ENCODE measurements at places on chromosomes 7 and 10. TPM values are rescaled to one million over a fixed set of nuclear protein-coding genes. Genes with fewer than 3 reads are reported as not detected.

GRCh38 chr7:105268511-105269392 lies 120.0 kb downstream of the SRPK2 start:
- peak; percentile 79 for DNase-seq
- H3K4me3 ChIP-seq, result peak overlapping the region; percentile 65
- no peaks in the 10 kb centered on the region for H3K27me3 ChIP-seq
- H3K27ac ChIP-seq, result peak overlapping the region; percentile 87
- H3K36me3 ChIP-seq, result no peaks in the 10 kb centered on the region
- H3K4me1 ChIP-seq, result no peaks in the 10 kb centered on the region

DNA sequence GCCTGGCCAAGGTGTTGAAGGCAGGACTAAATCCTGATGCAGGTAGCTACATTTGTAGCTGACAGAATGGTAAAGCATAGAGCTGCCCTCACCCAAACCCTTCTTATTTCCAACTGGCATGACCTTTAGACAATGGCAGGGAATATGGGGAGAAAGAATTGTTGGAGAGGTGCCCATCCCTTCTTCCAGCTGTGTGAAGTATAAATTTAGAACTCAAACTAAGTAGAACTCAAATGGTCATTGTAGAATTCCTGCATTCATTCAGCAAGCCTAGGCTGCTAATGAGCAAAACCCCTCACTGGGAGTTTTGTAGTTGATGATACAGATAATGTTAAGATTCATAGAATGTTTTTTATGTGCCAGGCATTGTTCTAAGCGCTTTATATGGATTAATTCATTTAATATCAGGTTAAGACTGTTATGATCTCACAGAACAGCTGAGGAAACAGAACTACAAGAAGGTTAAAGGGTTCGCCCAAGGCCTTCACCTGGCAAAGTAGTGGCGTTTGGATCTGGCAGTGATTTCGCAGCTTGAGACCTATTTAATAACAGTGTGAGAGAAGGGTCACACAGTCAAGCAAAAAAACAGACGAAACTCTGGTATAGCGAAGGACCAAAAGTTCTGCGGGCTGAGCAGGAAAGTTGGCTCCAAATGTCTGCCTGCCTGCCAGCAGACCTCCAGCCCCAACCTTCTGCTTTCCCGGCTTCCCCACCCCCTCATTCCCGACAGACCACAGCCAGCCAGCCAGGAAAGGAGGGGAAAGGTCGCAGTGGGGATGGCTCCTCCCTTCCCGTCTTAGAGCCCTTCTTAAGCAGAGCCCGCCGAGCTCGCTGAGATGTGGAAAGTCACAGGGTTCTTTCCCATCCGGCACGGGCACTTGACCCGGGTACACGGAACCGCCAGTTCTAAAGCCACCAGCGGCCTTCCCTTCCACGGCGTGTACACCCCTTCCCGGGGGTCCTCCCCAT lies 1.6 kb upstream of the HILPDA start:
- H3K4me1 ChIP-seq, result no peaks in the 10 kb centered on the region
- no peaks in the 10 kb centered on the region for H3K36me3 ChIP-seq
- H3K4me3 ChIP-seq, result peak overlapping the region; percentile 90
- H3K27ac ChIP-seq, result peak overlapping the region; percentile 93
- peak; percentile 96 for DNase-seq

GRCh38 chr10:4004144-4004543 lies 219.1 kb upstream of the KLF6 start:
- no peak for DNase-seq
- no peak overlapping the region for H3K4me3 ChIP-seq
- no peaks in the 10 kb centered on the region for H3K4me1 ChIP-seq
- no peak overlapping the region for H3K27ac ChIP-seq
- no peaks in the 10 kb centered on the region for H3K36me3 ChIP-seq

- no peaks in the 10 kb centered on the region for H3K4me1 ChIP-seq
- no peak overlapping the region for H3K27ac ChIP-seq
- no peaks in the 10 kb centered on the region for H3K27me3 ChIP-seq
- DNase-seq, result no peak
- H3K4me3 ChIP-seq, result no peak overlapping the region
- no peaks in the 10 kb centered on the region for H3K36me3 ChIP-seq
Observed at GRCh38 chr7:48078470-48078869, 10.6 kb upstream of the UPP1 start.

DNA sequence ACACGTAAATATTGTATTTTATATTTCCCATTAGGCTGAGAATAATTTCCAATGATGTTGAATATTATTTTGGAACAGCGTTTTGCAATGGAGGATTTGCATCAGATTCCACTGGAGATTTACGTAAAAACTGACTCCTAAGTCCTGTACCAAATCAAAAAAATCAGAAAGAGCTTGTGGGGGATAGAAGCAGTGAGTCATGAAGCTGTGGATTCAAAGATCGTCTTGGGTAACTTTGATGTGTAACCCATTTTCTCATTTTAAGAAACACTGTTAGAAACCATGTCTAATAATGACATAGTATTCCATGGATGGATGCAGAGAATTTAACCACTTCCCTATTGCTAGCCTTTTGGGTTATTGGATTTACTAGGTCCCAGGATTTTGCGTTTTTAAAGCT lies 158.6 kb downstream of the INHBA start:
- no peak overlapping the region for H3K4me3 ChIP-seq
- no peaks in the 10 kb centered on the region for H3K36me3 ChIP-seq
- H3K27ac ChIP-seq, result no peak overlapping the region

DNA sequence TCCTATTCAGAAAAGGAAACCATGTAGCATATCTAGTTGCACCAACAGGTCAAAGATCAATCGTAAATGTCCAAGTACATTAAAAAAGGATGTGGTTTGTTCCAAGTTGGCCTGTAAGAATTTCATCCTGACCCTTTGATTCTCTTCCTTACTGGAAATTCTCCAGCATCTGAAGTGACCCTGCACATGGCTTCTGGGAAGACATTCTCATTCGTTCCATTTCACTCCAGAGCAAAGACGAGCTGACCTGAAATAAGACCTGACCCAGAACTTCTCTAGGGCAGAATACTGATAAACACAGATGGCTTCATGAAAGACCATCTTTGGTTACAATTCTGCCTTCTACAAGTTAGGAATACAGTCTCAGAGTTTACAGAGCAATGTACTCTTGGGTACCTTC lies 39.8 kb downstream of the ASB4 start:
- H3K27ac ChIP-seq, result no peak overlapping the region
- peak; percentile 30 for DNase-seq
- no peaks in the 10 kb centered on the region for H3K27me3 ChIP-seq
- H3K4me1 ChIP-seq, result peaks cover 11% of the 10 kb centered on the region
- H3K36me3 ChIP-seq, result no peaks in the 10 kb centered on the region

DNA sequence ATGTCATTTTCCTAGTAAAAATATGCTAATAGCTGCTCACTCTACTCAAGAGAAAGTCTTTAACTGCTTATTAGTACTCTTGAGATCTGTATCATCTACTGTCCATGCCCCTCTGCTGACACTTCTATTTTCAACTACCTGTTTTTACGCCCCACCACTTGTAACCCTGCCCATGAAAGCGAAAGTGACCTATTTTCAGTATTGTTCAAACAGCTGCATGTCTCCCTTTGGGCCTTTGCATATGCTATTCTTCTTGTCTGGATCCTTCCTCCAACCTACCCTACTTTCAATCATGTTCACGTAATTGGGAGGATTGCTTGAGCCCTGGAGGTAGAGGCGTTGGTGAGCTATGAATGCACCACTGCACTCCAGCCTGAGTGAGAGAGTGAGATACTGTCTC lies 1481.3 kb downstream of the GATA3 start:
- no peak for DNase-seq
- H3K4me3 ChIP-seq, result no peak overlapping the region
- H3K27ac ChIP-seq, result no peak overlapping the region
- no peaks in the 10 kb centered on the region for H3K4me1 ChIP-seq
- H3K27me3 ChIP-seq, result no peaks in the 10 kb centered on the region
- no peaks in the 10 kb centered on the region for H3K36me3 ChIP-seq

- H3K27ac ChIP-seq, result no peak overlapping the region
- H3K4me3 ChIP-seq, result no peak overlapping the region
- H3K4me1 ChIP-seq, result no peaks in the 10 kb centered on the region
- peaks cover 24% of the 10 kb centered on the region for H3K27me3 ChIP-seq
- no peaks in the 10 kb centered on the region for H3K36me3 ChIP-seq
- DNase-seq, result no peak
Observed at GRCh38 chr7:142798451-142799436, 28.0 kb downstream of the PRSS2 start.

- no peaks in the 10 kb centered on the region for H3K27me3 ChIP-seq
- H3K4me1 ChIP-seq, result no peaks in the 10 kb centered on the region
- no peak overlapping the region for H3K27ac ChIP-seq
- H3K36me3 ChIP-seq, result no peaks in the 10 kb centered on the region
Observed at GRCh38 chr7:80439894-80440821, 71.7 kb downstream of the GNAT3 start.

DNA sequence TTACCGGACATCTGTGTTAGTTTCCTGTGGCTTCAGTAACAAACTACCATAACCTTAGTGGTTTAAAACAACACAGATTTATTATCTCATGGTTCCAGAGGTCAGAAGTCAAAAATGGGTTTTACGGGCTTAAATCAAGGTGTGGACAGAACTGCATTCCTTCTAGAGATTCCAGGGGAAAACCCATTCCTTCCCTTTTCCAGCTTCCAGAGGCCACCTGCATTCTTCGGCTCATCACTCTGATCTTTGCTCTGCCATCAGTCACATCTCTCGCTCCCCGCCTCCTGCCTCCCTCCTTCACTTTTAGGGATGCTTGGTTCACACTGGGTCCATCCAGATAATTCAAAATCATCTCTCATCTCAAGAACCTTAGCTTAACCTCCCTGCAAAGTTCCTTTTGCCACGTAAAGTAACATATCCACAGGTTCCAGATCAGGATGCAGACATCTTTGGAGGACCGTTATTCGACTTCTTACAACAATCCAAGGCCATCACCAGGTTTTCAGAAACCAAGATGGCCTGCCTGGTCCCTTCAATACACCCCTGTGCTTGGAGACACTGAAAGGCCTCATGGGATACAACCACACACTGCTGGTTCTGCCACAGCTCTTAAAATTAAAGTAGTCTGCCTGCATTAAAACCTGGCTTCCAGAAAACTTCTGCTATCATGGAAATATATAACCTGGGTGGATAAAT lies 225.9 kb upstream of the MYO3A start:
- no peaks in the 10 kb centered on the region for H3K4me1 ChIP-seq
- no peaks in the 10 kb centered on the region for H3K27me3 ChIP-seq
- no peak for DNase-seq
- no peaks in the 10 kb centered on the region for H3K36me3 ChIP-seq

DNA sequence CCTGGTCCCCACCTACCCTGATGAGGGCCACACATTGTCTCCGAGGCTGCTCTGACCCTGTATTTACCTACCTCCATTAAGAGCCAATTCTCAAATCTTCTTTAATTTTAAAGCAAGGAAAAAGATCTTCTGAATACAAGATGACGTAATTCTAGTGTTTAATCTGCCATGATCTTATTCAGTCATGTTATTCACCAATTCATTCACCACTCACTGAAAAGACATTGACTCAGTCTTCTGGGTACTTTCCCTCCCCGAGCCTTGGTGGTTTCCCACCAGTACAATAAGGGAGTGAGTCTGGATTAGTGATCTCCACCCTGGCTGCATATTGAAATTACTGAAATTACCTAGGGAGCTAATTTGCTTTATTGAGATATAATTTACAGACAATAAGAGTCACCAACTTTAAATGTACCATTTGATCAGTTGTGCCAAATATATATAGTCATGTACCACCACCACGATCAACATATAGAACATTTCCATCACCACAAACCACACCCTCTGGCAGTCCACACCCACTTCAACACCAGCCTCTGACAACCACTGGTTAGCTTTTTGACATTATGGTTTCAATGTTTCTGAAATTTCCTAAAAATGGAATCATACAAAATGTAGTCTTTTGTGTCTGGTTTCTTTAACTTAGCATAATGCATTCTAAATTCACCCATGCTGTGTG lies 117.5 kb upstream of the UNC5B start:
- H3K27me3 ChIP-seq, result no peaks in the 10 kb centered on the region
- no peak overlapping the region for H3K27ac ChIP-seq
- DNase-seq, result no peak
- no peaks in the 10 kb centered on the region for H3K4me1 ChIP-seq

- H3K36me3 ChIP-seq, result no peaks in the 10 kb centered on the region
- H3K27me3 ChIP-seq, result peaks cover 4% of the 10 kb centered on the region
- H3K4me1 ChIP-seq, result peaks cover 6% of the 10 kb centered on the region
- DNase-seq, result peak; percentile 41
- no peak within 1 kb of the TSS for H3K27ac ChIP-seq
Observed at GRCh38 chr10:97185326-97186058, at the start of gene SLIT1. TSS of gene SLIT1 (minus strand) at chr10:97185959. CDS start at chr10:97185674, 285 bp downstream.

The SPDYE2 gene
- 0.50 TPM for total RNA-seq

The GPR26 gene
- not detected for total RNA-seq

The TLX1 gene
- not detected for total RNA-seq

The HABP2 gene
- total RNA-seq, result 25.6 TPM

The SLC29A4 gene
- total RNA-seq, result 3.4 TPM

The LRIT1 gene
- not detected for total RNA-seq

The PALD1 gene
- 14.4 TPM for total RNA-seq

The POLR2J2 gene
- 10.5 TPM for total RNA-seq

All from kidney (tissue), 22 donors.